Effector memory CD4-positive, alpha-beta T cell (primary cell): ENCODE measurements at places on chromosomes 6 and 20.

DNA sequence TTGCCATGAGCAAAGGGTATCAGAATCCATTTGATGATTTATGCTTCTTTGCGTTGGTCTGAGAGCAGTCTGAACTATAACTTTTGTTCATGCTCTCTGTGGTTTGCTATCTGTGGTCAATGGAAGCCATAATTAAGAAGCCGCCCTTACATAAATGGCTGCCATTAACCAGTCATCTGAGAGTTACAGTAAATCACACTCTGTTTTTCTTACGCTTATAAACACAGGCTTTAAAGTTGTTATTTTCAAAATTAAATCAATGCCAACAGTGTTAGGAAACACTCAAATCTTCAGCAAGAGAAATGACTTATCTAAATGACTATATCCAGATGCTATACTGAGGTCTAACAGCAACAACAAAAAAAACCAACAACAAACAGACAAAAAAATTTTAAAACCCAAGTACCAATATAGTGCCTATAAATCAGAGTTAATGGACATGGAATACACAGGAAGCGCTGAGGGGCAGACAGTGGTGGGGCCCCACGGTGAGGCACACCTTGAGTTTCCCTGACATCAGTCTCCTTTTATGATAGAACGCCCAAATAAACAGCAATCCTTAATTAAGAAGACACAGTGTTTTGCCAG is 108.0 kb upstream of the C6orf118 start:
- DNase-seq: no peak

- no peak for DNase-seq
These were observed 21.5 kb downstream of the SYNJ2 start for GRCh38 chr6:158002951-158003853.

- no peak for DNase-seq
These were observed 70.2 kb downstream of the RIN2 start for GRCh38 chr20:19828232-19828631.

GRCh38 chr6:484086-484745 is 92.7 kb downstream of the IRF4 start:
- no peak for DNase-seq

DNA sequence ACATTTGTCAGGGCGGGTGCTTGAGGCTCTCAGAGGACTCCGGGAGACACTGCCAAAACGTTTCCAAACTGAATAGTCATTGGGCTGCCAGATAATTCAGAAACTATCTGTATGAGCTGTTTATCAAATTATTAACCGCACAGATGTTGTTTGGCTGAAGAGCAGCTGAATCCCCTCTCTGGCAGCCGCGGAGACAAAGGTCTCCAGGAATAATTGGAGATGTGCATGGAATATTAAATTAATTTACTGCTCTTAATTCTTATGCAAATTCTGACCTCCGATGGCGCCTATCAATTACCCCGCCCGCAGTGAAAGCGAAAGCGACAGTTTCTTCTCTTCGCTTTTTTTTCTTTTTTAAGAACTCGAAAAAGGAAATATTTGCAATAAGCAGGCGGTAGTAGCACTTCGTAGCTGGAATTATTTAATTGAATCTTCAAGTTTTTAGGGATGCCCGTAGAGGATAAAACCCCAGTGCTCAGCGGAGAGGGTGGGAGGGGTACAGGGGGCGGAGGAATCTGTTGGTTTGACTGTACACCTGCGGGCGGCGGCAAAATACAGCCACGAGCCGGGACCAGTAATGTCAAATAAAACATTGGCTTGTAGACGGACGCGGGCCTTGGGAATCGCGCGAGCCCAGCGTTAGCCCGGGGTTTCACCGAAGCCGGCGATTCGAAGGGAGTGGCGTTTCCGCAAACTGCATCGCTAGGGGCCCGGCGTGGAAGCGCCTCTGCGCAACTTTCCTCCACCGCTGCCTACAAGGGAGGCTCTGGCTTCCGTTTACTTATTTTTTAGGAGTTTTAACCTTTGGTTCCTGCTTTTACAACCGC is 6.2 kb downstream of the LINC00237 start:
- DNase-seq: peak; percentile 28

DNA sequence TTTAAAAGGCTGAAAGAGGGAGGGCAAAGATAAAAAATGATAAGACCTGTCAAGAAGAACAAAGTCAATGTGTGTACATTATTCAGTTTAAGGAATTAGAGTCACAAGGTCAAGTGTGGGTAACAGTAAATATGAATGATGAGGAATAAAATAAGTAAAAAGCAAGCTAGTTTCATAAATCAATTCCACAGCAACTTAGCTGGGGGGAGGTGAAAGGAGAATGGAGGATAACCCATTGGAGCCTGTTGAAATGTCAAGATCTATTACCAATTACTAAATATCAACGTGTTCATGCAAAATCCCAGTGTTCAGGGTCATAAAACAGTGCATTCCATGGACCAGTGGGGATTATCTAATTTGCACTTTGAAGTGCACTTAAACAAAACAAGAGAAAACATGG is 242.9 kb downstream of the TBX18 start:
- DNase-seq: no peak
